ENCODE measurements at places on chromosomes 1 and 21.

DNA sequence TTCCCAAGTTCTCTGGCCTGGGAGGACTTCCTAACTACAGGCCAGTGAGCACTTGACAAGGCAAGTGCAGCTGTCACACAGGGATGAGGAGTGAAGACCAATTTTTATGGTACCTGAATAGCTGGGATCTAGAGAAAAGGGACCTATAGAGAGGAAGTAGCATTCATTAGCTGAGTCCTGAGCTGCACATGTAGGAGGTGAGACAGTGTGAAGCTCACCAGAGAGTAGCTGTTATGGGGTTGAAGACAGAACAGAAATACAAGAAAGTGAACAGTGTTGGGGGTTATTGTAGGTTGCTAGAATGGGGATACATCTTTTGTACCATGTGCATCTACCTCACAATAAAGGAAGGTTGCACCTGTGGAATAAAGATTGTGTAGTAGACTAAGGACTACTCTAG, 37.7 kb upstream of the PYHIN1 start:
- no peak for DNase-seq

GRCh38 chr1:107394301-107394700, 253.5 kb downstream of the NTNG1 start:
- no peak for DNase-seq

DNA sequence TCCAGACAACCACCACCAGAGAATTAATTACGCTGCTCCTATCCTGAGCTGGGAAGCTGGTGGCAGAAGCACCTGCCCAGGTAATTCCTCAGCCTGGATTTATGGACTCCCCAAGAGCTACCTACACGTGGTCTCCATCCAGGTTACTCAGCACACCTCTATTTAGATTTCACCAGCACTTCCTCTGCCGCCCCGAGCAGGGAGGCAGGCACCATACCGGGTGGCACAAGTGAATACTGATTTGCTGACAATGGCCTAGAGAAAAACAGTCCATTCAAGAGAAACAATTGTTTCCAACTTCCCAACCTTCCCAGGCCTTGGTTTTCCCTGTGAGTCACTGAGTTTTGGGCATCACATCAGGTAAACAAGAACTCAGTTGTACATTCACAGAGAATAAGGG, 134.3 kb downstream of the MATN1 start:
- no peak for DNase-seq

DNA sequence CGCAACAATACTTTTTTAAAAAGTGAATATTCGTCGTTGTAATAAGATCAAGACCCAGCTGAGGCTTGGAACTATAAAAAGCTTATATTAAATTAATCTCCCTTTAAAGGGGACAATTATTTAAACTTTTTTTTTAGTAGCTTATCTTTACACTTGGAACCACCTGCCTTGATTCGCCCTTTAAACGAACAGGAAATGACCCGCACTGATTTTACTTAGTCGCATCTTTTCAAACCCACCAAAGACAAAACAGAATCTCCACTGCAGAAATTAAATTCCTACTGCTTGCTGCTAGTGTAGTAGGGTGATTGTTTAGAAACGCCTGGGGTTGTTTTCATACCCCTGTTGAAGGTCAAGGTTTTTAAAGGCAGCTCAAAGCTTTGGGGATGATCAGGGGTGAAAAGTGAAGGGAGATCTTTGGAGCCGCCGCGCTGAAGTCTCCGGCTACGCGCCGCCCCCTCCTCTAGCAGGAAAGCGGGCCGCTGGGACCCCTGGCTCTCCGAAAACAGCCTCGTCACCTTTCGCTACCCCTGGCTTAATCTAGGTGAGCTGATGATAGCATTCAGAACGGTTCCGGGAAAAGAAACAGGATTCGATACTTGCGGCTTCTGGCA, 163.4 kb downstream of the RUNX1 start:
- DNase-seq: no peak

- DNase-seq: no peak
Observed at GRCh38 chr1:17790383-17791054, 35.4 kb downstream of the ACTL8 start.

DNA sequence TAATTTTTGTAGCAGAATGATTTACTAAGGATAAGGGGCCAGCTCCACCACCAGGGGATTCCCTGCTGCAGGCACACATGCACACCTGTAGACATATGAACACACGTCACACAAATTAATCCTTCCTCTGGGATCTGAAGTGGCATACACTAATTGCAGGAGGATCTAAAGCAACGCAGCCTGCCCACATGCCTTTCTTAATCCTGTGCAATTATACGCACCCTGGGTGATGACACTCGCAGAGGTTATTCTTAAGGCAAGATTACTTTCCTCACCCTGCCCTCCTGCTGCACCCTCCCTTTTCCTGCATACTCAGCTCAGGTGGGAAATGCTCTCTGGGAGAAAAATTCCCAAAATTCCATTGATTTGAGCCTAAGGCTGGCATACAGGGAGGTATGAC, 7.5 kb upstream of the LORICRIN start:
- no peak for DNase-seq

- DNase-seq: no peak
Observed at GRCh38 chr1:8871539-8871935, 6.9 kb downstream of the ENO1 start.
